CD4-positive, alpha-beta T cell treated with Interleukin-2 at 100 ng/mL for 4 hours (primary cell): ENCODE measurements at places on chromosomes 3 and 15.

DNA sequence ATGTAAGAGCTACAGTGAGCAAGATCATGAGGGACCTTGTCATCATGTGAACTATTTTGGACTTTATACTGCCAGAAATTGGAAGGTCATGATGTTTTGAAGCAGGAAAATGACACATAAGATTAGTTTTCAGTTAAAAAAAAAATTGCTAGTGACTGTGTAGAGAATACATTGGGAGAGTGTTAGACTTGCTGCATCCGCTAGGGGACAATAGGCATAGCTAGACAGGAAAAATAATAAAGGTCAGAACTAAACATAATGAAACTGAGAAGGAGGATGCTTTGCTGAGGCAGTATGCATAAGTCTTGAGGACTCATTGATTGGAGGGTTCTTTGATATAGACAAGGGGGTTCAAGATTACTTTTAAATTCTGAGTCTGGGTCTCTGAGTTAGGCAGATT lies 275.8 kb upstream of the KCNH8 start:
- no peak for DNase-seq

DNA sequence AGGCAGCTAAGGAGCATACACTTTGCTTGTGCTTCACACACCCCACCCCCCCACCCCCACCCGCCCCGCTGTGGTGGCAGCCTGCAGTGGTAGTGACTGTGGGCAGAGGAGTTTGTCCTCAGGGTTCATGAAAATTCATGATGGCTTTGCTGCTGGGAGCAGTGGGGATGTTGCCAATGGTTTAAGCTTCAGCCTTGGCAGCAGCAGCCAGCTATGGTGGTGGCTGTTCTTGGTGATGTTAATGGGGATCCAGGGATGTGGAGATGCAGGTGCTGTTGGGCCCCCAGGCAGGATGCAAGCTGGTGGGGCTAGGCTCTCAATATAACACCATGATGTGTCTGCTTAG lies 55.8 kb downstream of the TNFAIP8L3 start:
- DNase-seq: no peak

DNA sequence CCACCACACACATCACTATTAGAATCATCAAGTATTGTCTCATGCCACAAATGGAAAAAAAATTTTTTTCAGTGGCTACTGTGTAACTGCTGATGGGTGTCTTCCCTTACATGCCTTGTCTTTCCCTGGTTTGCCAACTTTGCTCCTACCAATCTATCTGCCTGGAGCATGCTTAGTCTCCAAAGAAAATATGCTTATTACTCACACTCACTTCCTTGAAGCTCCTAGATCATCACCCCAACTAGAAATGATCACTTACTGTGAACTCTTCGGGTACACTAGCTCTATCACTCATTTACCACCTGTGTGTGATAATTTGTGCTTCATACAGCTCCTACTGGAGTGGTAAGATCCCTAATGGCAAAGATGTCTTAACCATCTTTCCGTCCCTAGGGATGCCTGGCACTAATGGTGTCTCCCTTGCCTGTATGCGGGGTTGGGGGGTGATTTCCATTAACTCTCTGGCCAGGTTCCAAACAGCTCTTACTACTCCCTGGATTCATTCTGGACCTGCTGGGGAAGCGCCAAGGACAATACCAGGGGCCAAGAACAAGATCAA lies 799 bp downstream of the VPS33B start:
- DNase-seq: no peak

GRCh38 chr3:71237672-71238071 lies 345.9 kb downstream of the FOXP1 start:
- DNase-seq: no peak

GRCh38 chr3:119322021-119322834 lies 28.0 kb downstream of the ARHGAP31 start:
- DNase-seq: no peak

- no peak for DNase-seq
Observed at GRCh38 chr3:134315286-134316106, 58.8 kb downstream of the AMOTL2 start.

- DNase-seq: no peak
Observed at GRCh38 chr3:65026151-65026550, 338.4 kb upstream of the ADAMTS9 start.

GRCh38 chr3:78875851-78876250 lies 891.9 kb downstream of the ROBO1 start:
- no peak for DNase-seq

- DNase-seq: no peak
Observed at GRCh38 chr3:52649461-52650210, 36.1 kb downstream of the PBRM1 start.

GRCh38 chr3:87949189-87949878 lies 109.5 kb downstream of the CGGBP1 start:
- no peak for DNase-seq

DNA sequence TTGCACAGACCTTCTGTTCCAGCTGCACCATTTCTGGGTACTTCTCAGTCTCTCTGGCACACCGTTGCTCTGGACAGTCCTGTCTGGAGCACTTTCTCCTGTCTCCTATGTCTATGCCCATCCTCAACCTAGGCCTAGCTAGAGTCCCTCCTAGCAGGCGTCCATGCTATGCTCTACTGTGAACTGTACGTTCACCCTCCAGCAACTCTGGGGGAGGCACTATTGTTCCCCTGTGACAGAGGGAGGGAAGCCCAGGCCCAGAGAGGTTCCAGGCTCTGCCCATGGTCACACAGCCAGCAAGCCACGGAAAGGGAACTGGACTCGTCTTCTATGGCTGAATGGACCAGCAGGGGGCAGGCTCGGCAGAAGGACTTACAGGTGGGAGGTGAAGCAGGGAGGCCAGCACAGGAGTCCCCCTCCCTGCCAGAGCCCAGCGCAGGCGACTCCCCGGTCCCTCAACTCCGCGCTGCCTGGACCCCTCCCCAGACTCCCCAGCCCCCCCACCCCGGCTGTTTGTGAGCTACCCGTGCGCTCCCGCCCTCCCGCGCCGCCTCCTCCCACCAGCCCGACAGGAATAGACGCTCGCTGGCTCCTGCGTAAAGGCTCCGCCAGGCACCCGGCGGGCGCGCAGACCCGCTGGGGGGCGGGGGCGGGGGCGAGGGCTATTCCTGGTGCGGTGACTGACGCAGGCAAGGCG lies 1.7 kb upstream of the LINGO1 start:
- peak; percentile 34 for DNase-seq

- DNase-seq: no peak
Observed at GRCh38 chr3:134709076-134709475, 58.3 kb upstream of the KY start.

GRCh38 chr3:49495023-49495422 lies 25.0 kb downstream of the DAG1 start:
- no peak for DNase-seq

DNA sequence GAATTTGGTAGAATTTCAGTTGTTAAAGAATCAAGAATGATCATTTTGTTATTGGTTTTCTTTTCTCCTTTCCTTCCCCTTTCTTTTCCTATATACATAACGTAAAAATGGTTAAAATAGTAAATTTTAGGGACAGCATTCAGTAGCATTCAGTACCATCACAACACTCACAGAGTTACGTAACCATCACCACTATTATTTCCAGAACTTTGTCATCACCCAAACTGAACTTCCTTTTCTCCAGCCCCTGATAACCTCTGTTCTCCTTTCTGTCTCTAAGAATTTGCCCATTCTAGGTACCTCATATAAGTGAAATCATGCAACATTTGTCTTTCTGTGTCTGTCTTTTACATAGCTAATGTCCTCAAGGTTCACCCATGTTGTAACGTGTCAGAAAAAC lies 165.3 kb downstream of the AKAP13 start:
- no peak for DNase-seq

DNA sequence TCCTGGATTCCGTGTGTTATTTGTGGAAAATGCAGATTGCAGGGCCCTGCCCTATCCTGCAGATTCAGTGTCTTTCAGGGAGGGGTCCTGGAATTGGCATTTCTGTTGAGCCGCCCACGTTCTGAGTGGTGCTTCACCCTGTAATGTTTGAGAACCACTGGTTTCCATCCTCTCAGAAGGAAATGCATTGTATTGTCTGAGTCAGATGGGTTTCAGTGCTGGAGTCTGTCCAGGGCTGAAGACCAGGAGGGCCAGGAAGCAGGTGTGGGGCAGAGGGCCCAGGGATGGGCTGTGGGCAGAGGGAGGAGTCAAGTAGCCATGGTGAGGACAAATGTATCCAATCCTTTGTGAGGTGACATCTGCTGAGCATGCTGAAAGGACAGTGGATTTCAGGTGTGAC lies 123.8 kb downstream of the SV2B start:
- no peak for DNase-seq

GRCh38 chr3:69748503-69748902 lies 9.2 kb downstream of the MITF start:
- no peak for DNase-seq

- no peak for DNase-seq
Observed at GRCh38 chr3:178203165-178203564, 333.1 kb upstream of the KCNMB2 start.

DNA sequence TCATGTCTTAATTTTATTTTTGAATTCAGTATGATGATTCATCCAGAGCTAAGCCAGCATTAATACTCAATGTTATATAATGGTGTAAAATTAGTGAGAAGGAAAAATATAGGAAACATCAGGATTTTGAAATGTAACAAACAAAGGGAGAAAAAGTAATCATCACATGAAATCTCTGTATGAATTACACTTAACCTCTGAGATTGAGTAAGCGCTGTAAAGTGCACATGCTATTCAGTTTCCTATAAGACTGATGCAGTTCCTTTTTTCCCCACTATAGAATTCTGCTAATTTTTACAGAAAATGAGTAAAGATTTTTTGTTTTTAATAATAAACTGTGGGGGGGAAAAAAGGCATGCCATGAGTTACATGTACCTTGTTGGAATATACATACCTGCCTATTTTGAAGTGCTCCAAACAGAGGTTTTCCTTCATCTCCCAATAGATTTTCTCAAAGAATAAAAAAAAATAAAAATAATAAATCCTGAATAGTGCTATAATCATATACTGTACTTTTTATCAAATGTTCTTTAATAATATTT lies 64.0 kb upstream of the TTBK2 start:
- no peak for DNase-seq

GRCh38 chr3:148970271-148970670 lies 21.1 kb upstream of the GYG1 start:
- no peak for DNase-seq

- no peak for DNase-seq
Observed at GRCh38 chr3:190554197-190554596, 40.3 kb downstream of the IL1RAP start.

GRCh38 chr3:42732829-42733459 lies 30.3 kb upstream of the HHATL start:
- DNase-seq: no peak

DNA sequence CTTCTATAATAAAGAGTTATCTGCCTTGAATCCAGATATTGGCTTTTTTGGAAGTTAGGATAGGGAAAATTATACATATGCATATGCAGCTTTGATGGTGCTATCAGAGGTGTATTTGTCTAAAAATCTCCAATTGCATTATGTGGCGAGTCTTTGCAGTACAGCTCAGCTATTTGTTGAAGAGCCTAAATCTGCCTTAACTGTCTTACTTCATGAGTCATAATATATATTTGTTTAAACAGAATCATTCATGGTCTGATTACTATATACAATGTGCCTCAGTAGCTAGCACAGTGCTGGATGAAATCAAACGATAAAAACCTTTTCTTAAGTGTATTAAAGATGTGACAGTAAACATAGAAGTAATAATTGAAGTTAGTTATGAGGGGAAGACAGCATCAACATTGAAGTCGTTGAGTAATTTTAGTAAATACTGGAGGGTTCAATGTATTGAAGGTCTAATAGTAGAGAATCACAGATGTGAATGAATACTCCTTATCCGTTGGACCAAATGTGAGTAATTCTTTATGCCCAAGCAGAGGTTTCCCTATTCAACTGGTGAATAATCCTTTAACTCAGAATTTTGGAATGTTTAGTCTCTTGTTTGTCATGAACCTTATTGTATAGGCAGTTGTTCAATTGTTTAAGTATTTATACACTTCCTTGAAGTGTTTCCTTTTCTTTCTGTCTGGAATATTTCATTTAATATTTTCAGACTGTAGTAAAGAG lies 74.8 kb upstream of the NAALADL2 start:
- no peak for DNase-seq

DNA sequence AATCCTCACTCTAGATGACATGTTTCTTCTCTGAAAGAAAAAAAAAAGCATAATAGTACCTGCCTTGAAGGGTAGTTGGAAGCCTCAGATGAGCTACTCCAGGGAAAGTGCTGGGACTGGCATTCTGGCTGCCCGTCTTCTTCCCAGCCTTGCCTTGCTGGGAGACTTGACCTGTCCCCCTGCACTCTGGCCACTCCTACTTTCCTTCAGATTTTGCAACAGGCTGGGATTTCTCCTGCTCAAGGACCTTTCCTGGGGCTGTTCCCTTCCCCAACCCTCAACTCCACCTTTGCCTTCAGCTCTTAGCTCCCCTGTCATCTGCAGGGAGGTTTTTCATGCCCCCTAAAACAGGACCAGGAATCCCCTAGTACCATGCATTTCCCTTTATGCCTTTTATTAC lies 609.9 kb upstream of the CFAP20DC start:
- no peak for DNase-seq

GRCh38 chr3:31230425-31231223 lies 302.1 kb upstream of the STT3B start:
- DNase-seq: peak; percentile 25

GRCh38 chr3:186782542-186783057 lies 777 bp upstream of the EIF4A2 start:
- DNase-seq: no peak

- DNase-seq: no peak
Observed at GRCh38 chr15:50148362-50148963, 29.4 kb upstream of the ATP8B4 start.

DNA sequence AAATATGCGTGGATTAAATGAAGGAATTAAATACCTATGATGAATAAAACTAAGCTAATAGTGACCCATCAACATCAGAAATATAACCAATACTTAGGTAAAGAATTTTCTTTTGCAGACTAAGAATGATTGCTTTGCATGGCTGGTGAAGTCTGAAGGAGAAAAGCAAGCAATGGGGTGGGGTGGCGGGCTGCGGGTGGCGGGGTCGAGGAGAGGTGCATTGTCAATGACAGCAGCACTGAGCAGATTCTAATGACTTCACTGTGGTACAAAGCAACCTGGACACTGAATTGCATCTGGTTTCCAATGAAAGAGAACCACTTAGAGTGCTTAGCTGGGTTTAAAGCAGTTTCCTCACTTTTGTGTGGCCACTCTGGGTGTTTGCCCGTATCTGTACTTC lies 171.5 kb upstream of the IL12A start:
- no peak for DNase-seq

DNA sequence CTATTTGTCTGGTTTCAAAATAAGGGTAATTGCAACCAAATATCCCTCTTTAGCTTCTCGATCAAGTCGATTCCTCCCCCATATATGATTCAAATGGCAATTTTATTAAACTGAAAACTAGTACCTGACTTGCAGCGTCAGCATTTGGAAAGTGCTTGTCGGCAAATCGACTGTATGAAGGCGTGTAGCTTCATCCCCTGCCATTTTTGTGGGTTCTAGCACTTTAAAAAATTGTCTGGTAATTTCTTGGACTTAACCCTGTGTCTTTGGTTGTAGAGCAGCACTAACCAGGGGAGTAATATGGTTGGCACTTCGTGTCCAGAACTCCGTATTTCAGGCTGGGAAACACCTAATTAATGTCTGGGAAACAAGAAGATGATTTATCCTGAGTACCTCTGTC lies 573 bp downstream of the MME start:
- DNase-seq: no peak

GRCh38 chr3:50189274-50189673 lies 2.1 kb upstream of the GNAT1 start:
- DNase-seq: peak; percentile 13
